ENCODE measurements at places on chromosomes 1 and 21.

GRCh38 chr1:70866542-70867264 lies 180.9 kb downstream of the PTGER3 start:
- no peak for DNase-seq

DNA sequence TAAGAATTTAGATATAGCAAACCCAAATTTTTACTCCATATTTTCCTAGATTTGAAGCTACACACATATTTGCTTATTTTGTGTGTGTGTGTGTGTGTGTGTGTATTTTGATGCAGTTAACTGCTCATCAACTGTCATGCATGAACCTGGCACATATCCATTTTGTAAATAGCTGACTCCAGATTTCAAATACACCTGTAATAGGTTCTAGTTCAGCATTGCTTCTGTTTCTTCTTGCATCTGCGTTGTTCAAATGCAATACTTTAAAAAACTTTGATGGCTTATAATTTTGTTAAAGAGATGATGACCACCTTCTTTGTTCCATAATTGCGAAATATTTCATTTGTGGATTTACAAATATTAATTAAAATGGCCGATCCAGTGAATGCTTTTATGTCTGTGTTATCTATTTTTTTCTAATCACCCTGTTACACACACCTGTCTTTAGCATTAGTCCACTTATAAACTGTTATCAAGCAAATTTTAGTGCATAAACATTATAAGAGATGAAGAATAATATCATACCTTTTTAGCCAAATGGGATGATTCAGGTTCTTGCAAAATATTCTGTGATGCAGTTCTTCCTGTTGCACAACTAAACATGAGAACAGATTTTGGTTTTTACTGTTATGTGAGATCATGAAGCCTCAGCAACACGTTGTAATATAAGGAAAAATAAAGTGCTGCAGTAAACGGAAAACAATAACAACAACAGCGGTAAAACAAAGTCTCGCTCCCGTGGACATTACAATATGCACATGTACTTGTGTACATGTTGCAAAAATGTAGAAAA lies 12.7 kb upstream of the S100A11 start:
- DNase-seq, result no peak

- no peak for DNase-seq
Measured at GRCh38 chr1:34711485-34711884, 43.4 kb upstream of the GJB5 start.

GRCh38 chr1:227392984-227393764 lies 74.9 kb upstream of the CDC42BPA start:
- DNase-seq, result no peak

- no peak for DNase-seq
Measured at GRCh38 chr21:27796106-27796505, 829.2 kb upstream of the ADAMTS5 start.

DNA sequence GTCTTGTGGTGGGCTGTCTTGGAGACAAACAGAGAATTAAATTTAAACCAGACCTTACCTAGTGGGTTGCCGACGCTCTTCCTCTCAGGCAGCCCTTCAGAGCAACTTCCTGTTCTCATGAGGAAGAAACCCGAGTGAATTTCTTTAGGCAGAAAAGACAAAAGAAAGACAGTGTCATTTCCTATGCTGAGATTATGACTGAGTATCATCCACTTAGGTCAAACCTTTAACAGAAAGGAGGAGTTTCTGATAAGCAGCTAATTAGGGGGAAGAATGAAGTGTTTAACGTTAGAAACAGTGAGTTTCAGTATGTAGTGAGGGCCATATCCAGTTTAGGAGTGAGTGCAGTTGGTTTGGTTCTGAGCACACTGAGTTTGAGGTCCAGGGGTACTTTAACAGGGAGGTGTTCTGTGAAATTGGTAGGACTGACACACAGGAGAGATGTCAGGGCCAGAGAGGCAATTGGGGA lies 38.7 kb downstream of the FASLG start:
- DNase-seq, result no peak

DNA sequence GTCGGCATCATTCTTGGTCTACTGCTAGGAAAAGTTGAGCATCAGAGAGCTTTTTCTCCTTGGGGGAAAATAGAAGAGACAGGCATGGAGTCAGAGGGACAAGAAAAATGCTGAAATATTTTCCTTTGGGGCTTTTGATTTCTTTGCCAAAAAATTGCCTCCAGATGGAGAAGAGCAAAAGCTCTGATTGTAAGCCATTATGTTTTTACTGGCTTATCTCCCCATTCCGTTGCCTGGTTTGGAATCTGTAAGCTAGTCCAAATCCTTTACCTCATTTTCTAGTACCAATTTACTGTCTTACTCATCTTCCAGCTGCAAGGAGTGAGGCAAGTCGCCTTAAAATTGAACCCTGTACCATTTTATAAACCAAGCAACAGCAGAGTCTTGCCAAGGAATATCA lies 23.3 kb upstream of the NBL1 start:
- DNase-seq, result no peak

DNA sequence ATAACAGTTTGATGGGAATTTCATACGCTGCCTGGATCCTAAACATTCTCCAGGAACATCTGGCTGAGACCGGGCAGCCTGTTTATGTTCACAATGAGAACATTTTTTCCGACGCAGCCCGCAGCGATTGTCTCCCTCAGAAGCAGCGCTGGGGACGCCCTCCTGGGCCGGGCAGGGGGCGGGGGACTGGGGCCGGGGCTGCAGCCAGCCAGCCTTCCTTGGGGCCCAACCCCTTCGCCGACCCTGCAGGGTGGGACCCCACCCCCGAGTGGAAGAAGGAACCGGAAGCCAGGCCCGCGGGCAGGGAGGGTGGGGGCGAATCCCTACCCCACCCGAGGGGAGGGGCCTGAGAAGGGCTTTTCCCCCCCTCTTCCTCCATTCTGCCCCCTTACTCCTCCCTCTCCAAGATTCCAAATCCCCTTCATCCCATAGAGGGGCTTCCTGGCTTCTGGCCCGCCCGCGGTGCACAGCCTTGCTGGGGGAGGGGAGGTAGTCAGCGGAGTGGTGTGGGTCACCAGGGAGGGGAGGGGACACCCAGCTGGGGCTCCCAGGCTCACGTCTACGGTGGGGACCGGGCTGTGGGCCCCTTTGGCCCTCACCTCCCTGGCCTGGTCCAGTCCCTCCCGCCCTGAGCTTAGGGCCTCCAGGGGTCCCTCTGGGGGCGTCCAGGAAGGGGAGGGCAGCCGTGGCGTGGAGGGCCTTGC lies 60.6 kb downstream of the WNT9A start:
- peak; percentile 44 for DNase-seq

- no peak for DNase-seq
Measured at GRCh38 chr1:87042111-87042811, 127.8 kb downstream of the HS2ST1 start.

DNA sequence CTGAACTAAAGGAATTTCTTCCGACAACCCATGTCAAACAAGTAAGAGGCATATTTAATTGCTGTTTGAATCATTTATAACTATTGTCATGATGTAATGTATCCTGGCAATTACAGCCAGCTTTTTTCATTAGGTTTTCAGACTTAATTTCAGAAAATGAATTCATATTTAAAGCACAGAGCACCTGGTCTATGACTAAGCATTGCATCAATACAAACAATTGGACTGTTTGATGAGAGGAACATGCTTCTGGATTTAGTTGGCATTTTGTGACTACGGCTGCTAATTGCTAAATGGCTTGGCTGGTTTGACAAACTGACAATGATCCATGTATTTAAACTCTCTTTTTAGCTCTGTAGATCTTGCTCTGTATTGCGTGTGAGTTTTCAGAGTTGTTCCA lies 853.4 kb downstream of the NCAM2 start:
- no peak for DNase-seq

DNA sequence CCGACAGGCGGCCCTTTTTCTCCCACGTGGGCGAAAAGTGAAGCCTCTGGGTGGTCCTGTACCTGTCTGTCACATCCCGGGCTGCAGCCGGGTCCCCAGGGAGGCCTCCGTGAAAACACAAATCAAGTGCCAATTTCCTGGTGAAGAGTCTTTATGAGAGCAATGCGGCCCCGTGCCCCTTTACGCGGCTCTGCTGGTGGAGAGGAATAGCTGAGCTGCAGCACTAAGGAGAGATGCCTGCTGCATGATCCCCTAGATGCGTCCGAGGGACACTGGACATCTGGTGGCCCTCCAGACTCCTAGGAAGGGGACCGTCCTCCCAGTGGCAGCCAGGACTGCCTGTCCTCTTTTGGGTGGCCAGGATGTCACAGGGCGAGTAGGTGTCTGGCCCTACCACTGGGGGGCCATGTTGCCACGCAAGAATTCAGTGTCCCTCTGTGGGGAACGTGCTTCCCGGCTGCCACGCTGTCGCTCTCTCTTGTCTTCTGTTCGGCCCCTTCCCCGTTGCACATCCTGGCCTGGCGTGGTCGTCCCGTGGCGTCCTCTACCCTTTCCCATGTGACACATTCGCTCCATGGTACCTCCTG lies 38.7 kb downstream of the COL18A1 start:
- no peak for DNase-seq

GRCh38 chr1:114015075-114015474 lies 35.8 kb downstream of the OLFML3 start:
- DNase-seq, result no peak

GRCh38 chr1:93692026-93692425 lies 10.4 kb upstream of the BCAR3 start:
- no peak for DNase-seq

DNA sequence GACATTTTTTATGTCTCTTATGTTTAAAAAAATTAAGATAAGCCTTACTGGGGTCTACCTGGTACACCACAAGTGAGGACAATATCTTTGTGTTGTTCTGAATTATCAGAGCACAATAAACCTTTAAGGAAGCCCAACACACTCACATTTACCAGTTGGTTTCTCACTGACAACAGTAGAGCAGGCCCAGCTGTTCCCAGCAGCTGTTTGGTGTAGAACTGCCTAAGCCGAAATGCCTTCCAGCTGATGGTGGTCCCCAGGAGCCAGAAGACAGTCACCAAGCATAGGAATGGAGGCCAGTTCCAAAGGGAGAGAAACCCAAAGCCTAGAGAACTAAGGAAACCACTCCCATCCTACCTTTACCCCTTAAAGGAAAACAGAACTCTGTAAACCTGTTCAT lies 428.6 kb upstream of the CAMK1G start:
- DNase-seq, result no peak

DNA sequence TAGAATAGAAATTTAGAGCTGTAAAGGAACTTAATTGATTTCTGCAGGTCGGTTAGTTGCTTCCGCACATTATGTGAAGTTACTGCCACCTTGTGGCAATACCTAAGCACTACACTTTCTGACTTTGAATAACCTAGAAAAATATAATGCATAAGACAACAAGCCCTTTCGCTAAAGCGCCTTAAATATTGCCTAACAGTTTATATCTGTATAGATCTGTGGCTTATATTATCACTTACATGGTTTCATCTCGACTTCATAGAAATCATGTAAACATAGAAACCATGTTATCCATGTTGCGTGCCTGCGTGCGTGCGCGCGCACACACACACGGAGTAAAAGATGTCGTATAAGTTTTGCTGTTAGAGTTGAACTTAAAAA lies 10.9 kb upstream of the IFI16 start:
- peak; percentile 34 for DNase-seq

DNA sequence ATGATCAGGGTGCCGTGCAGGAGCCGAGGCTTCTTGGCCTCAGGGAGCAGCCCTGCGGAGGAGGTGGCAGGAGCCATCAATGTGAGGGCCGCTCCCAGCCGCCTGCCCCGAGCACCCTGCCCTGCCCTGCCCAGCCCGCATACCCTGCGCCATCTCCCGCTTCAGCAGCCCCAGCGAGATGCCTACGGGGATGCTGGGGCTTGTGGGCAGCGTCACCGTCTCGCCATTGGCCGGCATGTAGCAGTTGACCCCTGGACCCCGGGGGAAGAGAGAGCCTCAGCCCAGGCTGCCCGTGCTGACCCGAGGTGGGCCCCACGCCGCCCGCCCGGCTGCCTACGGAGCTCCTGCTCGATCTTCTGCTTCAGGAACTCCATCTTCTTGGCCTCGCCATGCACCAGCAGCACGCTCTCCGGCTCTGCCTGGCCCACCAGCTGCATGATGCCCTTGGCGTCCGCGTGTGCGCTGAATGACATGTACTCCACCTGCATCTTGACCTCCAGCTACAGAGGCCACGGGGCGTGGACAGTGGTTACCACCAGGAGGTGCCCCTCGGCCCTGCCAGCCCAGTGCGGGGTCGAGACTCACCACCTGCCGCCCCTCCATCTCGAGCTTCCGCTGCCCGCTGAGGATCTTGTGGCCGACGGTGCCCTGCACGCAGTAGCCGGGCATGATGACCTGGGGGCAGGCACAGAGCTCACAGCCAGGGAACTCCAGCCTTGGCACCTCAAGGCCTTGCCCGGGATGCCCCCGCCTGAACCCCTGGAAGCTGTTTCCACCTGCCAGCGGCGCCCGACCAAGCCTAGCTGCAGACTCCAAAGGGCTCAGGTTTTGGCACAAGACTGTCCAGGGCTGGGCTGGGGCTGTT lies 4.3 kb downstream of the PUSL1 start:
- no peak for DNase-seq

GRCh38 chr1:90417126-90417525 lies 300.0 kb downstream of the BARHL2 start:
- DNase-seq, result no peak

DNA sequence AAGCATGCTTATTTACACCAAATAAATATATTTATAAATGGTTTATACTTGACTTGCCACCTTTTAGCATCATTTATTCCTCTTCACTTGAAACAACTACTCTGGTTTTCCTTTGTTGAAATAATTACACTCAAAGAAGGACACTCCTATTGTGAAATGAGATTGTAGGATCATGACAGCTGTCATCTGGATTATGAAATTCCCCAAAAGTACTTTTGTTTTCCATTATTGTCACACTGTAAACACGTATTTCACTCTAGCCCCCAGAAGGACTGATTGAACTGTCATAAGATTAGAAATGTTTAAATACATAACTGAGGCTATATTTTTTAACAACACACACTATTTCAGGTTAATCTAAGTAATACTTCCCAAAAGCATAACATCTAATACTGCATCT lies 593.8 kb downstream of the LRRIQ3 start:
- DNase-seq, result no peak

DNA sequence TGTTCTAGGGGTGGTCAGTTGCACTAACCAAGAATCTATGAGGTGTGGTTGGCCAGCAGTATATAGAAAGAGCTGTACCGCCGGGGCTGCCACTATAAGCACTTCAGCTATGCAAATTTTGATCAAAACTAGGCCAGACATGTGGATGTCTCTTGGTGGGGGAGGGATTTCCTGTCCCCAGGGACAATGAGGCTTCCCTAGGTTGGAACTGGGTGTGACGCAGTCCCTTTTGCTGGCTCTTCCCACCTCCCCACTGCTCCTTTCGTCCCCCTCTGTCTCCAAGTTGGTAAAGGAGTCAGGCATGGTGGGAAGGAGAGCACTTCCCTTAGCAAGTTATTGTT lies 13.6 kb downstream of the SDCCAG8 start:
- no peak for DNase-seq

GRCh38 chr1:170803711-170804110 lies 131.6 kb upstream of the MROH9 start:
- DNase-seq, result no peak

- DNase-seq, result no peak
Measured at GRCh38 chr1:64167176-64167575, 36.2 kb upstream of the UBE2U start.

- DNase-seq, result no peak
Measured at GRCh38 chr1:100767176-100767890, 47.8 kb downstream of the VCAM1 start.
